Kidney epithelial cell (primary cell): ENCODE measurements at places on chromosomes 11 and 22. TPM values are rescaled to one million over a fixed set of nuclear protein-coding genes. Genes with fewer than 3 reads are reported as not detected.
A peak's percentile ranks its signal among the peaks of the same experiment; 100 is the strongest.

DNA sequence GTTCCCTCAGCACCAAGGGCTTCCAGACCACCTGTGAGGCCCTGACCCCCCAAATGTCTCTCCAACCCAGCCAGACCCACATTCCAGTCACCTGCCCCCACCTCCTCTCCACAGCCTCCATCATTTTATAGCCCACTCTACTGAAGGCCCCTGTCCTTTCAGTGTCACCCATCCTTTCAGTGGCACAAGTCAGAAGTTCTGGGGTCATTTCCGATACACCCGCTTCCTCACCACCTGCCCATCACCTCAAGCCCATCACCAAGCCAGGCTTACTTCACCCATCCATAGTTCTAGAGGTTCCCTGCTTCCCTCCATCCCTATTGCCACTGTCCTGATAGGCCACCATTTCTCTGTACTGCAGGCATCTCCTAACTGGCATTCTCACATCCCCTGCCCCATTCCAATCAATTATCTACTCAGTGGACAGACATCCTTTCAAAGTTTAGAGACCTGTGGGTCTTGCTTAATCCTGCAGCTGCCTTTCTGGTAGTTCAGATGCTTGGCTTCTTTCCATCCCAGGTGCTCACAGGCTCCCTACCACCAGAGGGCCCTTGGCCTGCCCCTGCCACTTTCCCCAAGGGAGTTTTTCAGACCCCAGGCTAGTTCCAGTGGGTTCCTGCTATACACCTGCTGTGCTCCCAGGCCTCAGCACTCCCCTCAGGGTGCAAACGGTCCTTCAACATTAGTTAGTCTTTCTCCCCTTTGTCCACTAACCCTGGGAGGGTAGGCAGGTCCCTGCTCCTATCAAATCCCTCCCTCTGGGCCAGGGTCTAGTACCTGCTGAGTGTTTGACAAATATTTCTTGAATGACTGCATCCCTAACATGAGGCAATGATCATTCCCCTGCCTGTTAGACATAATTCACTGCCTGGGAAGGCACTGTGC, 7.6 kb downstream of the KCNQ1OT1 start:
- DNase-seq: no peak

DNA sequence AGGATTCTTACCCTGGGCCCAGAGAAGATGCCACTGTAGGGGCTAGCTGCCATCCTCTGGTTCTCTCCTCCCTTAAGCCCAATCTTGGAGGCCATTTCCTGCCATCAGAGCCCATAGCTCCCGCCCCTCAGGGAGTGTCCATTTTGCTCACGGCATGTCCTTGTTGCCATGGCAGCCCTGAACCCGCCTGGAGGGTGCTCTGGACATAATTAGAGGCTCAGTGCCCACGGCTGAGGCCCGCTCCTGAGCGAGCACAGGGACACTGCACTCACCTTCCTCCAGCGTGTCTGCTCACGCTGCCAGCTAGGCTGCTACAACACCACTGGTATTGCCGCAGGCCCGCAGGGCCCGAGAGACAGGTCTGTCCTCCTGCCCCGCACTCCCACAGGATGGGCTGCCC, 11.1 kb upstream of the SUSD2 start:
- no peak for DNase-seq

NAT10 gene
- total RNA-seq: 21.7 and 23.5 TPM in 2 replicates

DNA sequence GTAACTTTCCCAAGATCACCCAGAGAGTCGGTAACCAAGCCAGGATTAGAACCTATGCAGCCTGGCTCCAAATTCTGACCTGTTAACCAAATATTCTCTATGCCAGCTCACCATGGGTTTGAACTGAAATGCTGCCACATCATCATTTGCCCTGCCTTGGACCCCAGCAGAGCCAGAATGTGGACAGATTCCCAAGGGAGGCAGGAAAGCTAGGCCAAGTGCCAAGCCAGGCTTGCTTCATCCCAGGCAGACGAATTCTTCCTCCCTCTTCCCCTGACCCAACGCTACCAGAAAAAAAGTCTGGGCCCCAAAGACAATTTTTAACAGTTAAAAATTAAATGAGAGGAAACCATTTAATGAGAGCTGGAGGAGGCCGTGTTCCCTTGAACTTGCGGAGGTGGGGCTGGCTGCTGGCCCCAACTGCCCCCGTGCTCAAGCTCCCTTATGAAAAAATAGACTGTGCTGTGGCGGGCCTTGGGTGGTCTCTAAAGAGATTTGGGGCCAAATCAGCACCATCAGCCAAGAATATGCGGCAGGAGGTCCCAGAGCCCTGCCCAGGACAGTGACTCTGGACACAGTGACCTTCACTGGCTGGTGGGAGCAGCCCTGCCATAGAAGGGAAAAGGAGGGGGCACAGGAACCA, 184.1 kb upstream of the SYT13 start:
- no peak for DNase-seq

KRTAP5-1 gene
- total RNA-seq: not detected in 2 replicates

OR10A2 gene
- total RNA-seq: not detected in 2 replicates

DNA sequence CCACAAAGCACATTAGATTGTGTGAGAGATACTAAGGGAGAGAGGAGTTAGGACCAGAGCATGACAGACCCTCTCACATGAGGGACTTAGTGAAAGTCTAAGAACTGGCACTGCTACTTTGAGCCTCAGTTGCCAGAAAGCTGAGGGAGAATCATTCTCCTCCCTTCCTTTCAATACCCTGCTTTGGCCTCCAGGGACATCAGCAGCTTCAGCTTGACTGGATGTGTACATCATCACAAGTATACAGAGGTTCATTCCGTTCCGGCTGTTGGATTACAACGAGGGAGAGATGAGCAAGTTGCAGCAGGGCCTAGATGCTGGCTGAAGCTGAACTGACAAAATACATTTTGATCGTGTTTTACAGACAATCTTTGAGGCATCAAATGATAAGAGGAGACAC, 15.7 kb upstream of the ANO5 start:
- DNase-seq: no peak

DNA sequence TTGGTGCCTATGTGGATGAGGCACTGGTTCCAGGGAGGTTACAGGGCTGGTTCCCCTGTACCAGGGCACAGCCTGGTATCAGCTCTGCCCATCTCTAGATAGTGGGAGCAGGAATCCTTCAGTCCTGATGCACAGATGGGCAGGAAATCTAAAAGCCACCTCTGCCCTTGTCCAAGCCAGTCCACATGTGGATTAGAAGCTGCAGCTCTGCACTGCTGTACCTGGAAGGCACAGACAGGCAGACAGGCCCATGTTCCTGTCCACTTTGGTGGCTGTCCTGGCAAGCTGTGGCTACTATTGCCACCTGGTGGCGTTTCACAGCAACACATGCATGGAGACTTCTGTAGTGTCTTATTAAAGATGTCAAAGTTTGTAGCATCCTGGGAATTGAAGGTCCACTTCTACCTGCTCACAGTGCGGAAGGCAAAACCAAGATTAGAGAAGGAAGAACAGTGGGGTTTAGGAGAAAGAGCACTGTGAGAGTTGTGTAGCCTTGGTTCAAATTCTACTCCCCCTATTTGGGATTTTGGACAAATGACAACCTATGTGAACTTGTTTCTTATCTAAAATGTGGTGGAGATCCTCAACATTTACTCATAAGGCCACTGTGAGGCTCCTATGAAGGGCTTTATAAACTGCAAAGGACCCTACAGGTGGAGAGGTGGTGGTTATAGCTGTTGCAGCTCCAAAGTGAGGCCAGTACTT, 30.1 kb downstream of the NAV2 start:
- no peak for DNase-seq

- no peak for DNase-seq
Measured at GRCh38 chr11:15197696-15198095, 83.0 kb downstream of the INSC start.

GRCh38 chr11:64924910-64925284, 408 bp downstream of the PPP2R5B start:
- DNase-seq: no peak

GRCh38 chr11:103993507-103993906, 42.9 kb upstream of the DDI1 start:
- DNase-seq: no peak

JHY gene
- total RNA-seq: 3.4 and 3.6 TPM in 2 replicates

GRCh38 chr22:20205964-20206708, 55.3 kb upstream of the CCDC188 start:
- DNase-seq: peak; percentile 28

DNA sequence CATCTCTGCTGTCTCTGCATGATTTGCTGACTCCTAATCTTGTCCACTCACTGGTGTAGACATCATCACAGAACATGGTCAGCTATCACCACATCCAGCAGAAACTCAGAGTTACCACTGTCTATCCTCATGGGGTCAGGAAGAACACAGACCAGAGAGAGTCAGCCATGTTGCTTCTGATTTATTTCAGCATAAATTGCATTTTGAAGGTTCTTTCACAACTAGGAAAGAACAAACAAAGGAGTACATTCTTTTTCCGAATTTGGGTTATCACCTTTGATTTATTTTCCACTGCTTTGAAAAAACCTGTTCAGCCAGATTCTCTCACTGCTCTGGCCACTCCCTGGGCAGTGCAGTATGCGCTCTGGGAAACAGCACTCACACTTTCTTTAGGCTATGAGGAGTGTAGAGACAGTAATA, 172.0 kb upstream of the MTMR2 start:
- DNase-seq: no peak

DNA sequence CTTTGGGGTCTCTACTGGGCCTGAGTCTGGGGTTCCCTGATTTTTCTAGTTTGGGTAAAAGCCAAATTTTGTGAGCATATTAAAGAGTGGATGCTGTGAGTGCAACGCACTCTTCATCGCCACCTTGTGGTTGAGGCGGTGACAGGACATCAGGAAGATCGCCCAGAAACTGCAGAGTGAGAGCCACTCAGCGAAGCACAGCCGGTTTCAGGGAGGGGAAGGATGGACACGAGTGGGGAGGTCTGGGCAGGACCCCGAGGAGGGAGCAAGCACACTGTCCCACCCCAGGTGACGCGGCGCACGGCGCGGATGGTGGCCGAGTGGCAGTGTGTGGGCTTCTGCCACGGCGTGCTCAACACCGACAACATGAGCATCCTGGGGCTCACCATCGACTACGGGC, 9.1 kb downstream of the SELENOO start:
- DNase-seq: no peak

DNA sequence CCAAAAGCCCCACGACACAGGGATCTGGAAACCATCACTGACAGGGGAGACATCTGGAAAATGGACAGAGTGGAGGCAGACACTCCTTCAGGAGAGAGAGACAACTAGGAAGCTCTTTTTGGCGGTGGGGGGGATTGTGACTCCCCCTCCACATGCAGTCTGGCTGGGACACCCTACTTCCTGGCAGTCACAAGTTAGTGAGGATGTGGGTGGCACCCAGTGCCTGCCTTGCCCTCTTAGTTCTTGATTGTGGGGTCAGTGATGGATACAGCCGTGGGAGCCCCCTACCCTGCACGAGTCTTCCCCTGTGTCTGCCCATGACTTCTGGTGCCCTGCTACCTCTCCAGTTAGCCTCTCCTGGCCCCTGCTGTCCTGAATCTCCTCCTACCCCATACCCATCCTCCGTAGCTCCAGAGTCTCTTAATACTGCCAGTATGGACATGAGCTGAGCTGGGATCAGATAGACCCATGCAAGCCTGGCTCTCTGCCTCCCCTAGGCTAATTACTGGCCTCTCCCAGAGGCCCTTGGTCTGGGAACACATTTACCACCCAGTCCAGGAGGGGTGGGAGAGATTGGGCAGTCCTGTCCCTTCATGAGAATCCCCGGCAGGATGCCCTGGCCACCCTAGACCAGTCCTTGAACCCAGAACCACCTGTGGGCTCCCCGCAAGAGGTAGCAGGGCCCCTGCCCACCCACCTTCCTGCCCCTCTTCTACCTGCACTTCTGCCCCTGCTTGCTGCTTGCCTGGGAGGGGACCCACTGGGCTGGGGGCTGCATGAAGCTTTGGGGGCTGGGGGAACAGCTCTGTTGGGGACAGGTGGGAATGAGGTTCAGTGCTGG, 22.8 kb downstream of the RHBDD3 start:
- DNase-seq: no peak

- no peak for DNase-seq
Measured at GRCh38 chr11:105139669-105140068, at the start of gene CARD18. TSS of gene CARD18 (minus strand) at chr11:105139769. CDS start at chr11:105139726, 43 bp downstream.

DNA sequence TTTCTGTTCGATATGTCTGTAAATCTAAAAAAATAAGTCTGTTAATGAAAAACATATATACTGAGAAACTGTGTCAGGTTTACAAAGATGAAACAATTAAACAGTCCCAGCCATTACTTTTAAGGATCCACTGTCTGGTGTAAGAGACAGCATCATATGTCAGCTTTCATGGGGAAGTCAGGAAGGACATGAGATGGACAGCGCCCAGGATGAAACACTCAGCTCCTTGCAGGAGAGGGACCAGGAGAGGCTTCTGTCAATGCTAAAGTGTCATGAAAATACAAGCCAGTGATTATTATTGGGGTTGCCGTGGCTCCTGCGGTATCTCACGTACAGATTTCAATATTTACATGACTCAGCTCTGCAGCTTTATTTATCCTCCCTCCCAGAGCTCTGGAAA, 1524.6 kb downstream of the TBC1D22A start:
- no peak for DNase-seq

SCGB1C1 gene
- not detected in 2 replicates for total RNA-seq

DNA sequence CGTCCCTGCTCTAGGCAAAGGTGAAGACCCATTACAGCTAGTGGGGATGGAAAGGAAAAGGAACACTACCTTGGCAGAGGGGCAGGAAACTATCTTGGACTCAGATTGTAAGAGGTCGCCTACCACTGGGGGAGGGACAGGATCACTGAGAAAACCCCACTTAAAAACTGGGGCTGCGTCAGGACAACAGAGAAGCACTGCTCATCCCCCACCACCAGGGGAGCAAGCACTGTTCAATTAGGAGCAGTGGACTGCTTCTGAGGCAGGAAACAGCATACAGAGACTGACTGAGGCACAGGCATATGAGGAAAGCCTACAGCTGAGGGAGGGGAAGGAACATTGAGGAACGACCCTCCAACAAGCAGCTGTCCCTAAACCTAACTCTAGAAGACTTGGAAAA, 20.8 kb upstream of the DLAT start:
- DNase-seq: no peak

FJX1 gene
- 36.1 and 37.2 TPM in 2 replicates for total RNA-seq

NAALADL1 gene
- total RNA-seq: 13.2 and 21.7 TPM in 2 replicates

DNA sequence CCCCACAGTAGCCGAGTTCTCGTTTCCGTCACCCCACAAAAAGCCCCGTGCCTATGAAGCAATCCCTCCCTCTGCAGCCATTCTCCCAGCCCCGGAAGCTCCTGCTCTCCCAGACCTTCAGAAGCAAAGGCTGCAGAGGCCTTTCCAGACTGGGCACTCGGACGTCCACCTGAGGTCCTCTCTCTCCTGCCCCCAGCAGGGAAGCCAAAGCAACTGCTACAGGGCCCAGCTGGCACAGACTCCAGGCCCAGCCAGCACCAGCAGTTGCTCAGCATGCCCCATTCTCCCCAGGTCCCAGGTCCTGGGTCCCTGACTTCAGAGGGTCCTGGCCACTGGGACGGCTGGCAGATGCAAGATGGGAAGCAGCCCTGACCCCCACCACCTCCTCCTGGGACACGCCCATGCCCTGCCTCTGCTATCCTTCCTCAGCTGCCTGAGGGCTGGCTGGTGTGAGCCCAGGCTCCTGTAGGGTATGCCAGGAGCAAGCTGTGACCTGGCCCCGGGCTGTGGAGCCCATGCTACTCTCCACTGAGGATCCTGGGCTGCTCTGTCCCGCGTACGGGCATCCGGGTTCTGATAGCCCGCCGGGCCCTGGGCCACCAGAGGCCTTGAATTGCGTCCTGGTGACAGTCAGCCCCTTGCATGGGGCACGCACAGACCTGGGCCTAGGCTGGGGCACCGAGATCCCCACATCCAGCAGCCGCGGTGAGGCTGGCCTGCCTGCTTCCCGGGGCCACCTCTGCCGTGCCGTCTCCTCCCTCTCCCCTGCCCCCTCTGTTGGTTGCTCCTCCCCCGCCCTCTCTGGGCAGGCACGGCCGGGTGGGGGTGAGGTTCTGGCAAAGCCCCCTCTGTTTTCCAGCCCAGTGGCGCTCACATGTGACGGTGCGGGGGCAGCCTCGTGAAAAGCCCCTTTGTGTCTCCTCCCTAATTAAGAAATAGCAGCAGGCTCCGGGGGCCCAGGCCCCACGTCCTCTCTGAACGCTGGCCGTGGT, 1310.3 kb downstream of the BRD1 start:
- DNase-seq: no peak

APOL4 gene
- not detected in 2 replicates for total RNA-seq
